SJSA1 (cell line): ENCODE measurements at places on chromosomes 4 and X.

DNA sequence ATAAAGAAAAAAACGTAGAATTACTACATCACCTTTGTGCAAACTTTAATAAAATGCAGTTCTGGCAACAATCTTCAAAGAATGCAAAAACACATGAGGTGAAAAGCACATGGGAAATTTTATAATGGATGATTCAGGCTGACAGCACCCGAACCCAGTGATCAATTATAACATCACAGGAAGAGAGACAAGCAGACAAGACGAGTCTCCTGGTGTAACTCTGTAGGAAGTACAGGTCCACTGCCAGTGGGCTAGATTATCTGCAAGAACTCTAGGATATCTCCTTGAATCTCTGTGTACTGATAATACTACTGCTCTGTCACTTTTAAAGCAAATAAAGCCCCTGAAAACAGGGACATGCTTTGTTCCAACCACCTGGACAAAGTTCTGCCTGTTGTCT is 58.9 kb upstream of the NXF3 start:
- no peaks in the 10 kb centered on the region for H3K4me1 ChIP-seq
- no peak overlapping the region for H3K27ac ChIP-seq
- no peaks in the 10 kb centered on the region for H3K27me3 ChIP-seq
- no peaks in the 10 kb centered on the region for H3K36me3 ChIP-seq
- no peak for DNase-seq

DNA sequence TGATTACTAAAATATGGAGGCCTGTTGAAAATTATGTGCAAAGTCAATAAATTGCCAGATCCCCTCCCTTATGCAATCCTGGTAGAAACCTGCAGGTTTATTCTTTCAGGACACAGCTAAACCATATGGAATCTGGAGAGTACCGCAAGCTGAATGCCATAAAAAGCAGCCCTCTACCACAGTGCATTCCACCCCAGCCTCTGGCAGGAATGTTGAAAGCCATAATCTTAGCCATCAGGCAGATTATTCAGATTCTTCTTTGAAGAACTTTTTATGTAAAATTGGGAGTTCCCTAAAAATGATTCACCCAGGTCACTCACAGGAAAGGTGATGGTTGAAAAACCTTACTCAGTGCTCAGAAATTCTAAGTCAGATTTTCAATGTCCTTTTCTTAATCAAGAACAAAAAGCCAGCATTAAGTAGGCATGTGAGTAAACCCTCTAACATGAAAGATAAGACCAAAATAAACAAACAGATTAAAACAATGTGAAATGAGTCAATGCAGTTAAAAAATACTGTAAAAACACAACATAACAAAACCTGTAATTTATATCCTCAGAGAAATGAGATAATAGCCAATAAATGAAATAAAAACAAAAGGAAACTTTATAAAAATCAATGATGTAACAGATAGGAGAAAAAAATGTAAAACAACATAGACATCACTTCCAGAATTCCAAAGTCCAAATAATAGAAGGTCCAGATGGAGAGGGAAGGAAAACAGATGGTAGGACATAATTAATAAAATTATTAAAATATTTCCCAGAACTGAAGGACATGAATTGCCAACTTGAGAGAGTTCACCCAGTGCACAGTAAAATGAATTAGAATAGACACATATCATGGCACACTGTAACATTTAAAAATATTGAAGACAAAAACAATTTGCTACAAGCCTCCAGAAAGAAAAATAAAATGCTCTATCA is 226.9 kb downstream of the FSTL5 start:
- no peak overlapping the region for H3K4me3 ChIP-seq
- DNase-seq = peak; percentile 22
- no peak overlapping the region for H3K27ac ChIP-seq
- H3K27me3 ChIP-seq = no peaks in the 10 kb centered on the region
- no peaks in the 10 kb centered on the region for H3K36me3 ChIP-seq

GRCh38 chrX:7164174-7164573 is 16.2 kb upstream of the PUDP start:
- no peaks in the 10 kb centered on the region for H3K27me3 ChIP-seq
- no peaks in the 10 kb centered on the region for H3K36me3 ChIP-seq
- no peak overlapping the region for H3K4me3 ChIP-seq
- H3K27ac ChIP-seq = no peak overlapping the region

GRCh38 chrX:112802541-112802940 is 38.1 kb downstream of the AMOT start:
- H3K27me3 ChIP-seq = no peaks in the 10 kb centered on the region
- no peaks in the 10 kb centered on the region for H3K36me3 ChIP-seq
- H3K4me1 ChIP-seq = no peaks in the 10 kb centered on the region
- H3K27ac ChIP-seq = no peak overlapping the region
- no peak overlapping the region for H3K4me3 ChIP-seq

DNA sequence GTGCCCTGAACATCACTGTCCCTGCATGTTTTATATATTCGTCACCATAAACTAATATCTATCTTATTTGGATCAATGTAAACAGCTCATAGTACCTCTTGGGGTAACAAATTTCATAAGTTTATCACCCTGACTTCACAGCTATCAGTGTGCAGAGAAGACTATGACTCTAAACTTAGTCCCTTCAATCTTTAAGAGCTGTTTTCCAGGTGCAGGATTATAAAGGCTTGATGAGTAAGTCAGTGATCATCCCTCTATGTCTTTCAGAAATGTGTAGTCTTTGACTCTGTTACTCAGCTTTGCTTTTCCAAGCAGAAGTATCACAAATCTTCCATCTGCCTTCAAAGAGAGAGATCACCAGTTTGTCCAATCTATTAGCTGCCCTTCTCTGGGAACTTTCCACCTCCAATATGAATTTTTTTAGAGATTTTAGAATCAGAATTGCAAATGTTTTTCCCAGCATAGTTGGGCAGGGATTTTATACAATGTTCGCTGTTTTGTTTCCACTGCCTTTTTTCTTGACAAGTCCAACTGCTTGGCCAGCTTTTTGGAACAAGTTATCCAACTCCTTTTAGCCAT is 45.1 kb upstream of the TSPAN7 start:
- H3K27me3 ChIP-seq = no peaks in the 10 kb centered on the region
- H3K27ac ChIP-seq = no peak overlapping the region
- H3K4me1 ChIP-seq = no peaks in the 10 kb centered on the region
- DNase-seq = no peak
- H3K4me3 ChIP-seq = no peak overlapping the region
- H3K36me3 ChIP-seq = no peaks in the 10 kb centered on the region

DNA sequence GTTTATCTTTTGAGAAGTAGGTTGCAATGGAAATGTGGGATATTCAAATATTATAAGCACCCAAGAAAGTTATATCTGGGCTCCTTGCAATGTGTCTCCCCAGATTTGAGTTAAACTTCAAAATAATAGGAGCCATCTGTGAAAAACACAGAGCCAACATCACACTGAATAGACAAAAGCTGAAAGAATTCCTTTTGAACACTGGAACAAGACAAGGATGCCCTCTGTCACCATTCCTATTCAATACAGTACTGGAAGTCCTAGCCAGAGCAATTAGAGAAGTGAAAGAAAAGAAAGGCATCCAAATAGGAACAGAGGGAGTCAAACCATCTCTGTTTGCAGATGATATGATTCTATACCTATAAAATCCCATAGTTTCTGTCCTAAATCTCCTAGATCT is 114.3 kb upstream of the IL1RAPL1 start:
- DNase-seq = no peak
- no peaks in the 10 kb centered on the region for H3K36me3 ChIP-seq
- H3K27ac ChIP-seq = no peak overlapping the region
- no peaks in the 10 kb centered on the region for H3K4me1 ChIP-seq
- H3K27me3 ChIP-seq = no peaks in the 10 kb centered on the region

DNA sequence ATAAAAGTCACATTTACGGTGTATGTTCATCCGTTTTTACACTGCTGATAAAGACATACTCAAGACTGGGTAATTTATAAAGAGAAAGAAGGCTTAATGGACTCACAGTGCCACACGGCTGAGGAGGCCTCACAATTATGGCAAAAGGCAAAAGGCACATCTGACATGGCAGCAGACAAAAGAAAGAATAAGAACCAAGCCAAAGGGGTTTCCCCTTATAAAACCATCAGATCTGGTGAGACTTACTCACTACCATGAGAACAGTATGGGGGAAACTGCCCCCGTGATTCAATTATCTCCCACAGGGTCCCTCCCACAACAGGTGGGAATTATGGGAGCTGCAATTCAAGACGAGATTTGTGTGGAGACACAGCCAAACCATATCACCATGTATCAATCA is 7.3 kb upstream of the GUCY1B1 start:
- H3K27ac ChIP-seq = no peak overlapping the region
- no peak for DNase-seq
- no peaks in the 10 kb centered on the region for H3K36me3 ChIP-seq

DNA sequence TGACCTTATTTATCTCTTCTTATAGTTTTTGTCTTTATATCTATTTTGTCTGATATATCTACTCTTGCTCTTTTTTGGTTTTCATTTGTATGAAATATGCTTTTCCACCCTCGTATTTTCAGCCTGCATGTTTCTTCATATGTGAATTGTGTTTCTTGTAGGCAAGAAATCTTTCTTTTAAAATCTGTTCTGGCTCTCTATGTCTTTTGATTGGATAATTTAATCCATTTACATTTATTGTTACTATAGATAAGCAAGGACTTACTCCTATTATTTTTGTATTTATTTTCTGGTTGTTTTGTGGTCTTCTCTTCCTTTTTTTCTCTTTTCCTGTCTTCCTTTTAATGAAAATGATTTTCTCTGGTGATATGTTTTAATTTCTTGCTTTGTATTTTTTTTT is 403.1 kb downstream of the DCAF12L2 start:
- DNase-seq = no peak
- H3K36me3 ChIP-seq = no peaks in the 10 kb centered on the region
- H3K4me3 ChIP-seq = no peak overlapping the region

DNA sequence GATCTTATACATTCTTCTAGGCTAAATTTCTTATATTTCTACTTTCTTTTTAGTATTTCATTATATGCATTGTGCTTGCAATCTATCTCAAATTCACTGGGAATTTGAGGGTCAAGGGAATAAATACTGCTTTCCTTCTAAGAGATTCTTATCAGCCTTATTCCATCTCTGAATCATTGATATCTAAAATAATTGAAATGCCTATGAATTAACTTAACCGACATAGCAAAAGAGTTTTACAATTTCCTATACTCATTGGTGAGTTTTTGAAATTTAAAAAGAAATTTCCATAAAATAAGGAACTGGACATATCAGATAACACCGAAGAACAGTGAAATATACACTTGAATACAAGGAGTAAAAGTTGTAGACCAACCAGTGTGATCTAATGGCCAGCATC is 373.7 kb downstream of the NAF1 start:
- no peak for DNase-seq
